Activated CD4-positive, alpha-beta T cell treated with anti-CD3 and anti-CD28 coated beads for 36 hours (primary cell): ENCODE measurements at places on chromosomes 5 and 9. TPM values are rescaled to one million over a fixed set of nuclear protein-coding genes. Genes with fewer than 3 reads are reported as not detected.

DNA sequence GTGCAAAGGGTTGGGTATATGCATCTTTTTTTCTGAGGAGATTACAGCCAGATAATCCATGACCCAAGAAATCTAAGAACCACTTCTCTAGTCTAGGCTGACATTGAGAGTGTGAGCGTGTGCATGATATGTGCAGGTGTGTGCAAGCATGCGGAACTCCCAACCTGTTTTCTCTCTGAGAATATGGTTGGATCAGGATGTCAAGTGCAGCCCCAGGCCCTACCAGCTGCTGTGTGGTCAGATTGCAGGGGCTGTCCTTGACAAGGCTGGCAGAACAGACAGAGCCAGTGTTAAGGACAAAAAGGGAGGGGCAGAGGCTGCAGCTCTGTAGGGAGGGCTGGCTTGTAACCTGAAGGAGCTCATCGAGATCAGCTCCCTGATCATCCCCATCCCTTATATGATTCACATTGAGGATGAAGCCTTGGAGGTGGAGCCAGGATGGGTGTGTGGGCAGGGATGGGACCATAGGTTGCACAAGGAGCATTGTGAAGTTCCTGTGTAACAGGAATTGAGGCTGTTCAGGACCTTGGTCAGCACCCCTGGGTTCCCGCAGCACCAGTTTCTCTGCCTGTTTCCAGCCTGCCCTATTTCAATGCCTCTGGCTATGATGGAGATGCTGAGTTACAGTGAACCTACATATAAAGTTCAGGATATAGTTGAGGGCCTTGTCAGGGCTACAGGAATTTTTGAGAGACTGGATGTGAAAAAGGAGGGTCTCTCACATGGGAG lies 52.6 kb upstream of the ARAP3 start:
- H3K36me3 ChIP-seq = no peaks in the 10 kb centered on the region
- H3K4me1 ChIP-seq = no peaks in the 10 kb centered on the region
- DNase-seq = peak; percentile 64
- H3K27ac ChIP-seq = no peak overlapping the region
- H3K4me3 ChIP-seq = no peak overlapping the region

Gene TXNDC8
- total RNA-seq = not detected

Gene WNT8A
- not detected for total RNA-seq

GRCh38 chr5:149776361-149777305 lies 46.5 kb downstream of the PPARGC1B start:
- DNase-seq = no peak
- H3K27ac ChIP-seq = peak overlapping the region; percentile 26
- H3K4me1 ChIP-seq = peaks cover 18% of the 10 kb centered on the region
- H3K4me3 ChIP-seq = no peak overlapping the region
- H3K36me3 ChIP-seq = peaks cover 15% of the 10 kb centered on the region
- no peaks in the 10 kb centered on the region for H3K27me3 ChIP-seq

- H3K4me3 ChIP-seq = no peak overlapping the region
- H3K4me1 ChIP-seq = peaks cover 2% of the 10 kb centered on the region
- H3K36me3 ChIP-seq = no peaks in the 10 kb centered on the region
- no peaks in the 10 kb centered on the region for H3K27me3 ChIP-seq
- no peak for DNase-seq
Measured at GRCh38 chr9:131333771-131334628, 44.5 kb downstream of the PLPP7 start.

Gene OR1J2
- not detected for total RNA-seq

Gene IL9
- total RNA-seq = 47.9 TPM

GRCh38 chr9:36823466-36823865 lies 210.6 kb downstream of the PAX5 start:
- no peaks in the 10 kb centered on the region for H3K4me1 ChIP-seq
- H3K4me3 ChIP-seq = no peak overlapping the region
- peaks cover 8% of the 10 kb centered on the region for H3K27me3 ChIP-seq

GRCh38 chr9:109730228-109730627 lies 49.8 kb upstream of the PALM2AKAP2 start:
- no peak for DNase-seq
- peaks cover 10% of the 10 kb centered on the region for H3K27me3 ChIP-seq
- H3K4me1 ChIP-seq = no peaks in the 10 kb centered on the region

DNA sequence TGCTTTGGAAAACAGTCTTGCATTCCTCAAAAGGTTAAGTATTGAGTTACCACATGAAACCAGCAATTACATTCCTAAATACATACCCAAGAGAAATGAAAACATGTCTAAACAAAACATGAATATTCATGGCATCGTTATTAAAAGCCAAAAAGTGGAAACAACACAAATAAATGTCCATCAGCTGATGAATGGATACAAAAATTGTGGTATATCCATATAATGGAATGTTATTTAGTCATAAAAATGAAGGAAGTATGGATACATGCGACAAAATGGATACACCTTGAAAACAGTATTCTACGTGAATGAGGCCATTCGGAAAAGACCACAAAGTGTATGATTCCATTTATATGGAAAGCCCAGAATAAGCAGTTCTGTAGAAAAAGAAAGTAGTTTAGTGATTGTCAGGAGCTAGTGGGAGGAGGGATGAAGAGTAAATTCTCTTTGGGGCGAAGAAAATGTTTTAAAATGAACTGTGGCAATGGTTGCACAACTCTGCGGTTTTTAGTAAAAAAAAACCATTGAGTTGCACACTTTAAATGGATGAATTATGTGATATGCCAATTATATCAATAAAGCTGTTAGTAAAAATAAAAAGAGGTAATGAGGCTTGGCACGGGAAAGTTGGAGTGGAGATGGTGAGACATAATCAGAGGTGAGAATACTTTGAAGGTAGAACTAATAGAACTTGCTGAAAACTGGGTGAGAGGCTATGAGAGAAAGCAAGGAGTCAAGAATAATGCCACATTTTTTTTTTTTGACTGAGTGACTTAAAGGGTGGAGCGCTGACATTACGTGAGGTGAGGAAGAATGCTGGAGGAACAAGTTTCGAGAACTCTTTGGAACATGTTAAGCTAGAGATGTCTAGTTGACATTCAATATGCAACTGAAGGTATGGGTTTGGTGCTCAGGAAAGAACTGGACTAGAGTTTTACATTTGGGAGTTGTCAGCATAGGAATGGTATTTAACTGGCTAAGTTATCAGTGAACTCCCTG lies 194.9 kb upstream of the ZNF608 start:
- DNase-seq = no peak
- H3K27ac ChIP-seq = no peak overlapping the region
- no peaks in the 10 kb centered on the region for H3K4me1 ChIP-seq
- no peak overlapping the region for H3K4me3 ChIP-seq
- H3K27me3 ChIP-seq = peaks cover 2% of the 10 kb centered on the region

GRCh38 chr5:180201051-180201987 lies 7.7 kb downstream of the RASGEF1C start:
- H3K4me1 ChIP-seq = no peaks in the 10 kb centered on the region
- no peak overlapping the region for H3K4me3 ChIP-seq
- H3K36me3 ChIP-seq = no peaks in the 10 kb centered on the region
- peak; percentile 38 for DNase-seq
- H3K27me3 ChIP-seq = peaks cover 21% of the 10 kb centered on the region

DNA sequence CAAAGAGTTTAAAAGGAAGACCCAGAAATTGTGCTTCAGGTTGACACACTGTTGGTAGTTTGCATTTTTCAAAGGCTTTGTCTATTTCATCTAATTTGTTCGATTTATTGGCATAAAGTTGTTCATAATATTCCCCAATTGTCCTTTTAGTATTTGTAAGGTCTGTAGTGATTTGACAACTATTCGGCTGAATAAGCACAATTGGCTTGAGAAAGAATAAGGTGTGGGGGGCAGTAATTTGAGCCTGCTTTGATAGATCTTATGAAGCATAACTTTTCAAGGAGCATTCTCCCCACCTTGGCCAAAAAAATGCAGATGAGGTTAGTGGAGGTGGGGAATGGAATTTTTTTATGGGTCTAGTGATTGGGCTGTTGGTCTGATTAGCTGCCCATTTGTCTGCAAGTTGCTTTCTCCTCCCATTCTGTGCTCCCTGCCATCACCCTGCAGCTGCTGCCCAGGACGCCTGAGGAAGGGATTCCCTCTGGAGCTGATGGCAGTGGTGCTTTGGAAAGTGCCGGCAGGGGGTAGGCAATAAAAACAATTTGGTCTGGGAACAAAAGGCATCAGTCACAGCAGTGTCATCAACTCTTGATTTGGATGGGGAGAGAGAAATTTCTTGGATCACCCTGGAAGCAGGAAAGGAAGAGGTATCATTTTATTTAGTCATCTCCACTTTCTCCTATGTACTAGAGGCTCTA lies 26.6 kb downstream of the WNT8A start:
- H3K27me3 ChIP-seq = no peaks in the 10 kb centered on the region
- no peaks in the 10 kb centered on the region for H3K36me3 ChIP-seq
- H3K4me3 ChIP-seq = no peak overlapping the region
- H3K27ac ChIP-seq = no peak overlapping the region
- H3K4me1 ChIP-seq = no peaks in the 10 kb centered on the region
- DNase-seq = no peak

- DNase-seq = no peak
- H3K4me1 ChIP-seq = no peaks in the 10 kb centered on the region
- no peak overlapping the region for H3K27ac ChIP-seq
- H3K4me3 ChIP-seq = no peak overlapping the region
Measured at GRCh38 chr9:14661421-14662059, 31.7 kb downstream of the ZDHHC21 start.

GRCh38 chr9:113475031-113475430 lies 11.5 kb downstream of the RGS3 start:
- peaks cover 13% of the 10 kb centered on the region for H3K4me1 ChIP-seq
- no peaks in the 10 kb centered on the region for H3K36me3 ChIP-seq
- DNase-seq = no peak
- H3K27ac ChIP-seq = no peak overlapping the region

DNA sequence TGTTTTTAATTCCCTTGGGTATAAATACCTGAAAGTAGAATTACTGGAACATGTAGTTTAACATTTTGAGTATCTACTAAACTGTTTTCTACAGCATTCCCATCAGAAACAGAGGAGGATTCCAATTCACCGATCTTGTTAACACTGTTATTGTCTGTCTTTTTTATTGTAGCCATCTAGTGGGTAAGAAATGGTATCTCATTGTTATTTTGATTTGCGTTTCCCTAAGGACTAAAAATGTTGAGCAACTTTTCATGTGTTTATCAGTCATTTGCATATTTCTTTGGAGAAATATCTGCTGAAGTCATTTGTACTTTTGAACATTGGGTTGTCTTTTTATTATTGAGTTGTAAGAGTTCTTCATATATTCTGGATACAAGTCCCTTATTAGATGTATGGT lies 135.2 kb upstream of the NFIL3 start:
- no peaks in the 10 kb centered on the region for H3K36me3 ChIP-seq
- no peaks in the 10 kb centered on the region for H3K4me1 ChIP-seq
- H3K27ac ChIP-seq = no peak overlapping the region
- peaks cover 13% of the 10 kb centered on the region for H3K27me3 ChIP-seq
- DNase-seq = no peak
- H3K4me3 ChIP-seq = no peak overlapping the region

Gene ALDH1A1
- not detected for total RNA-seq

Gene EQTN
- total RNA-seq = not detected

DNA sequence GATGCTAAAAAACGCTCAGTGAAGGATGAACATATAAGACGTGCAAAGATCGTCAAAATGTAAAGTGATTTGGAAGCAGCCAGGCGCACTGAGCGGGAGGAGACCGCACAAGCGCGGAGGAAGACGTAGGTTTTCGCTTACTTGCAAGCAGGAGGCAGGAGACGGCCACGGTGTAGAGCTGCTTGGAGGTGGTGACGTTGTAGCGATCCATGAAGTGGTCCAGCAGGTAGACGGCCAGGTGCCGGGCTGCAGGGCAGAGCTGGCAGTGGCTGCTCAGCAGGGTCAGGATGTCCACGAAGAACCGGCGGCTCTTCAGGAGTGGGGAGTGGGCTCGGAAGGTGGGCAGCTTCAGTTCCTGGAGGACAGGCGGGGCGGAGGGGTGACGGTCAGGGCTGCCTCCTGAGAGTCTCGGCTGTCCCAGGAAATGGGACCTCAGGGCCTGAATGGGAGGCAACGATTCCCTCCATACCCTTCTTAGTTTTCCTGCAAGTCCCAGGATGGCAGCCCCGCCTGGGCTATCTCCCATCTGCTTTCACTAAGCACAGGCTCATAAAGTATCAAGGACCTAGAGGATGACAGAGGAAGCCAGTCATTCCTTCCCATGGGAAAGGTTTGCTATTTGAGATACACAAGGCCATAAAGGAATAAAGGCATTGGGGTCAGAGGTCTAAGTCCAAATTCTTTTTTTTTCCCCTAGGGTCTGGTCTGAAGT lies 31.8 kb downstream of the CCNJL start:
- H3K27ac ChIP-seq = no peak overlapping the region
- H3K4me3 ChIP-seq = no peak overlapping the region
- no peaks in the 10 kb centered on the region for H3K27me3 ChIP-seq
- no peaks in the 10 kb centered on the region for H3K4me1 ChIP-seq
- DNase-seq = no peak
